ENCODE measurements at places on chromosomes 12 and 14.

- H3K4me3 ChIP-seq, result no peak overlapping the region
- peaks cover 8% of the 10 kb centered on the region for H3K4me1 ChIP-seq
- H3K27me3 ChIP-seq, result peaks cover 30% of the 10 kb centered on the region
- no peak for ATAC-seq
- H3K36me3 ChIP-seq, result no peaks in the 10 kb centered on the region
These were observed 5.0 kb downstream of the RERG start for GRCh38 chr12:15216036-15216889.

DNA sequence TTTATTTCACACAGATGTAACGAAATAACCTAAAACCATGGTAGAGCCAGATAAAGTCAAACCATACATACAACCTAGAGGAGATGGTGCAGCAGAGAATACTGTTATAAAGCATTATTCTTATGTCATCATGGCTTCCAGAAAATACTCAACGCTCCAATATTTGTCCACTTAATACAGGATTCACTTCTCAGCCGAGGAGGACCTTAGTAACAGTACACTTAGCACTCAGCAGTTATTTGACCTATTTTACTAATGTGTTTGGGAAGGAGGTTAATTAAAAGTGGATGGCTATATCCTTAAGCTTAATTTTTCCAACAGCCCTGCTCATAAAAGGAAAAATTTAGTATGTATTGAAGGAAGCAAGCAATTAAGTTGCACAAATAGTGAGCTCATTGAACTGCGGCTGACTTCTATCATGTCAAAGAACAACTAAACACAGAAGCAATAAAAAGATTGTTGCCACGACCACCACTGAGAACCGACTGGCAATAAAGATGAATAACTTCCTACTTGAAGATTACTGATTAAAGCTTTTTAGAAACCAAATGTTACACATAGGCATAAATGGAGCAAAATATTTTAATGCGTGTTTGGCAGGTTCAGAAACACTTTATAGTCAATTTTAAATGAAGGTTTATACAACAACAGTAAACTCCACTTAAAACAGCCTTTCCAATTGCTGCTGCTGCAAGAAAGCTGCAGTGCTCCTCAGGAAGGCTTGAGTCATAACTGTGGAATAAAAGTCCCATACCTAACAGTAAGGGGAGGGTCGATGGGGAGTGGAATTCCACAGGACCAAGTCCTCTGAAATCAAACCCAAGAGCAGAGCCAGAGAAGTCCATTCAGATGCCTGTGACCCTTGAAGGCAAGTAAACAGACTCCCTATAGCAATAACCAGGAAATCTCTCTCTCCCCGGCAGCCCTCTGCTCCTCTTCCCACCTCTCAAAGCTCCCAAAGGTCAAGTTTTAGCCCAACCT lies 218.9 kb upstream of the CDKN3 start:
- H3K4me3 ChIP-seq, result no peak overlapping the region
- H3K4me1 ChIP-seq, result no peaks in the 10 kb centered on the region
- ATAC-seq, result no peak

DNA sequence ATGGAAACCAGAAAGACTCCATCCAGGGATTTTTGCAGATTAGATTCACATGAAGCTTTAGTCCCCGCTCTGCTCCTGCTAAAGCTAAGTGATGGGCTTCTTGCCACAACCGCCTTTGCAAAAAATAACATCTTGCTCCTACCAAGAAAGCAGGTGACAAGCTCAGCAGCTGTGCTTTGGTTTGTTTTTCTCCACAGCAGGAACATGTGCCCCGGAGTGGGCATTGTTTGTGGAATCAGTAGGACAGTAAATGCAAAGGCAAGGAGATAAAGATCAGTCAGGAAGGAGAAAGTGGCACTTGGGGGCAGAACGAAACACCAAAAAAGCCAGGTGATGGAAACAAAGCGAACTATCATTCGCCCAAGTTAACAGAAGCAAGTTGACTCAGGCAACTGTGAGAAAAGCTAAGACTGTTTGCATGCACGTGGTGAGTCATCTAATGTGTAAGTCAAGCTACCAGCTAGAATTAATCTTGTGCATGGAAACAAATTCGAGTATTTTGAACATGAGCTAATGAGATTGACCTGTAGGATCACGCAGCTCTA lies 165.5 kb upstream of the PLXNC1 start:
- no peak for ATAC-seq
- no peaks in the 10 kb centered on the region for H3K4me1 ChIP-seq
- H3K27ac ChIP-seq, result no peak overlapping the region

- ATAC-seq, result peak; percentile 77
- H3K27ac ChIP-seq, result no peak overlapping the region
- peaks cover 22% of the 10 kb centered on the region for H3K36me3 ChIP-seq
These were observed 82.4 kb downstream of the SCAF11 start for GRCh38 chr12:45907955-45908354.

DNA sequence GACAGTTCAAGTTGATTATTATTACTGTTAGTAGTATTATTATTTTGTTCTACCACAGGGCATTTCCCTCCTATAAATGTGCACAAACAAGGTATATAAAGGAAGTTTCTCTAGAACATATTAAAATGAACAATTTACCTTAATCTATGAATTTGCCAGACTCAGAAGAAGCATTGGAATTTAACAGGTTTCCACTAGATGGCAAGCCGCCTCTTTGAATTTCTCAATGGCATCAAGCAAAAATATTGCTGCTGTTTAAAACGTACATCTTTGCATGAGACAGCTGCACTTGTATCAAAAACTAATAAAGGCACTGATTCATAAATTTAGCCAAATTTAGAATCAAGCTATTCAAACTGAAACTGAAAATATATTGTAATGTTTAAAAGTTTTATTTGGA lies 34.6 kb upstream of the MIS18BP1 start:
- no peak overlapping the region for H3K4me3 ChIP-seq
- H3K27me3 ChIP-seq, result peaks cover 27% of the 10 kb centered on the region
- H3K4me1 ChIP-seq, result no peaks in the 10 kb centered on the region
- H3K27ac ChIP-seq, result no peak overlapping the region
- H3K36me3 ChIP-seq, result no peaks in the 10 kb centered on the region

- H3K4me1 ChIP-seq, result no peaks in the 10 kb centered on the region
- no peaks in the 10 kb centered on the region for H3K36me3 ChIP-seq
- H3K4me3 ChIP-seq, result no peak overlapping the region
- H3K27me3 ChIP-seq, result peaks cover 44% of the 10 kb centered on the region
- ATAC-seq, result no peak
- no peak overlapping the region for H3K27ac ChIP-seq
These were observed 36.8 kb downstream of the CCDC177 start for GRCh38 chr14:69537900-69538299.

DNA sequence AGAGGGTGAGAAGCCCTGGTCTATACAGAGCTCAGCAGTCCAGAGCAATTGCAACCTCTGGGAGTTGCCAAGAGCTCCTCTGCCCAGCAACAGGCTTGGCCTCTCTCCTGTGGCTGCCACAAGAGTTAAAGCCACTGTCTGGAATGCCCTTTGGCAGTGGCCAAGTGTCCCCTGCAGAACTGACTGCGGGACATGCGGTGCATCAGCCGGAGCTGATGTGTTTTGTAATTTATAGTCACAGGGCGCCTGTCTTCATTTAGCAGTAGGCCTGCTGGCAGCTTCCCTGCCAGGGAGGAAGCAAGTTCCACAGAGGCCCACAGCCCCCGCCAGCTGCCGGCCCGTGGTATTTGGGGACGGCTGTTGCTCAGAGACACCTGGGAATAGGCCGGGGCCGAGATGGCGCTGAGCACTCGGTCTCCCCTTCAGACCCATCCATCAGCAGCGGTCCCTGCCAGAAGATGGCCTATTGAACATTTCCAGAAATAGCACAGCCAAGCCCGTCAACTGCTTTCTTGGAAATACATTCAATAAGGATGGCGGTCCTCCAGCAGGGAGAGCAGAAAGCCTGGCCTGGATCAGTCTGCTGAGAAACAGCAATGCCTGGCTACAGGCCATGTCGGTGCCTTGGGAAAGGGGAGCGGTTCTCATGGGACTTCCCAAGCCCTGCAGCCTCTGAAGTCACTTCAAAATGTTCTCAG lies 217.4 kb downstream of the CRADD start:
- peaks cover 21% of the 10 kb centered on the region for H3K27me3 ChIP-seq
- no peaks in the 10 kb centered on the region for H3K36me3 ChIP-seq
- ATAC-seq, result no peak
- no peak overlapping the region for H3K4me3 ChIP-seq
- no peak overlapping the region for H3K27ac ChIP-seq

- H3K4me1 ChIP-seq, result no peaks in the 10 kb centered on the region
- no peak for ATAC-seq
- H3K27ac ChIP-seq, result no peak overlapping the region
These were observed 306.6 kb downstream of the SLC6A15 start for GRCh38 chr12:84605983-84606382.

- no peak overlapping the region for H3K4me3 ChIP-seq
- H3K27me3 ChIP-seq, result no peaks in the 10 kb centered on the region
- peaks cover 25% of the 10 kb centered on the region for H3K4me1 ChIP-seq
- ATAC-seq, result no peak
- no peak overlapping the region for H3K27ac ChIP-seq
These were observed 10.0 kb downstream of the MAX start for GRCh38 chr14:65092349-65092748.

DNA sequence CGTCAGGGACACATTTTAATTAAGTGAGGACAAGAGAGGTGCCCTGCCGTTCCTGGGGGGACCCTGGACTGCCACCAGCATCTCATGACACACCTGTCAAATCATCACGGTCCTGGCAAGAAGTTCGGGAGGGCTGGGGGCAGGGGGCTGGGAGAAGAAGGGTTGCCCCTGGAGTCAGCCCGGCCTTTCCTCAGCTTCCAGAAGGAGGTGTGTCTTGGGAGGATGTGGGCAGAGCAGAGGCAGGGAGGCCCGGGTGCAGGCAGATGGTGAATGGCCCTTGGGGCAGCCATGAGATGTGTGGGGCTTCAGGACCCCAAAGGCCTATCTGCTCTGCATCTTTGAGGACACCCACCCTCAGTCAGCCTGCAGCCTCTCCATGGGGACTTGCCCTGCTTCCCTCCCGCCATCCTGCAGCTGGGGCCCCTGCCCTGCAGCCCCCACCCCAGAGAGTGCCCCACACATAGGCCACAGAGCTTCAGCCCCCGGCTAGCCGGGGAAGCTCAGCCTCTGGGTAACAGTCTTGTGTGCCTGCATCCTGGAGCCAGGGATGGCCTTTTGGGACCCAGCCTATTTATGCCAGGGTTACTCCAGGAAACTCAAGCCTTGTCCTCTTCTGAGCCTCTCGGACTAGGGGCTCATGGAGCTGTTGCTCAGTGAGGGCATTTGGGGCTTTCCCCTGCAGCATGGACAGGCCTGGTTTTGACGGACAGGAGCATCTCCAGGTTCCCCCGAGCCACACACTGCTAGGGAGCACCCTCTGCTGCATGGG lies 178.5 kb downstream of the KIF26A start:
- no peak for ATAC-seq
- H3K36me3 ChIP-seq, result no peaks in the 10 kb centered on the region
- H3K4me1 ChIP-seq, result no peaks in the 10 kb centered on the region
- peaks cover 8% of the 10 kb centered on the region for H3K27me3 ChIP-seq

DNA sequence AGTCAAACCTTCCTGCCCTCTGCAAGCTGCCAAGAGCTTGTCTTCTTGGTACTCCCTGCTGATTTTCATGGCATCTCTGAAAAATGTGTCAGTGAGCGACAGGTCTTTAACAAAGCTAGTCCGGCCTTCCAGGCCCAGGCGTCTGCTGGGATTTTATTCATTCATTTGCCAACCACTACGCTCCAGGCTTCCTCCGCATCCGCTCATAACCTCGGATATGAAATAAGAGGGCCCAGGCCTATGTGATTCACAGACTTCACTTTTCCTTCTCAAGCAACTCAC lies 13.8 kb downstream of the TSPAN9 start:
- H3K27ac ChIP-seq, result no peak overlapping the region
- no peak for ATAC-seq
- no peaks in the 10 kb centered on the region for H3K36me3 ChIP-seq
- H3K4me1 ChIP-seq, result no peaks in the 10 kb centered on the region

GRCh38 chr12:18578191-18578590 lies 159.6 kb downstream of the PLCZ1 start:
- ATAC-seq, result no peak
- no peaks in the 10 kb centered on the region for H3K27me3 ChIP-seq
- no peaks in the 10 kb centered on the region for H3K36me3 ChIP-seq
- H3K27ac ChIP-seq, result no peak overlapping the region

DNA sequence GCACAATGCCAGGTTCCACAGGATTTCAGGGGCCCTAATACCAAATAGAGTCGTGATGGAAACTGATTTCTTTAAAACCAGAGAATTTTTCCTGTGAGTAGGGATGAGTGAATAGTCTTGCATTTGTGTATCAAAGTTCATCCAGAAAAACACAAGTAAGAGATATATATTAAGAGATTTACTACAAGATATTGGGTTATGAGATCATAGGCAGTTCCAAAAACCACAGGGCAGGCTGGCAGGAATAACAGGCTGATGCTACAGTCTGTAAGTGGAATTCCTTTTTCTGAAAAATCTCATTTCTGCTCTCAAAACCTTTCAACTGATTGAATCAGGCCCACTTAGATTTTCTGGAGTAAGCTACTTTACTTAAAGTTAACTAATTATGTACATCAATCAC lies 1756.2 kb upstream of the SEL1L start:
- H3K4me1 ChIP-seq, result no peaks in the 10 kb centered on the region
- no peak for ATAC-seq
- no peaks in the 10 kb centered on the region for H3K36me3 ChIP-seq
- H3K4me3 ChIP-seq, result no peak overlapping the region
- H3K27me3 ChIP-seq, result no peaks in the 10 kb centered on the region

DNA sequence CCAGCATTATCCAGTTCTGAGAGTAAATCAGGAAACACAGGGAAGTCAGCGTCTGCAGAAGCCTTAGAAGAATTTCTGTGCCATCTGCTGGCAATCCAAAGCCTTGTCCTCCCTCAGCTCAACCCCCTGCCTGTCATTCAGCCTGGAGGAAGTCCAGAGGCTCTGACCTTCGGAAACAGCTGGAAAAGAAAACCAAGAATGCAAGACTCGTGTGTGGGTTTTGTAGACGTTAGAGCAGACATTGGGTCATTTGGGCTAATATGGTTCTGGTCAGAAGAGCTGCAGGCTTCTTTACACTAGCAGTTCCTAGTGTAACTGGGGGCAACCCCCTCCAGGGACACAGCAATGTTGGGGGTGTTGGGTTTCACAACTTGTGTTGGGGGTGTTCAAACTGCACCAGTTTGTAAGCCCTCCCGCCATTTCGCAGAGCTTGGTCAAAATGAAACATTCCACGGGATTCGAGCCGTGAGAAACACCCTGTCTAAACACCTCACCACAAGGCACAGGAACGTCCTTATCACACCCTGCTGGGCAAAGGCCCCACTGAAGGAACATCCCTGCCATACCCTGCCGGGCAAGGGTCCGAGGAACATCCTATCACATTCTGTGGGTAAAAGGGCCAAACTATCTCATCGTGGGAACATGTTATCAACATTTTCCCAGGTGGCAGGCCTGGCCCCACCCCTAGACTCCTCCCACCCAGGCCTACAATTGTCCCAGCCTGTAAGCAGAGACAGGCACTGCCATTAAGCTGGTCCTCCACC lies 21.0 kb upstream of the SERPINA4 start:
- no peaks in the 10 kb centered on the region for H3K4me1 ChIP-seq
- no peaks in the 10 kb centered on the region for H3K36me3 ChIP-seq
- no peak for ATAC-seq
